NCI-H187 treated with DMSO at 0.1 percent for 48 hours (cell line): ENCODE measurements at places on chromosomes 5 and 9.

DNA sequence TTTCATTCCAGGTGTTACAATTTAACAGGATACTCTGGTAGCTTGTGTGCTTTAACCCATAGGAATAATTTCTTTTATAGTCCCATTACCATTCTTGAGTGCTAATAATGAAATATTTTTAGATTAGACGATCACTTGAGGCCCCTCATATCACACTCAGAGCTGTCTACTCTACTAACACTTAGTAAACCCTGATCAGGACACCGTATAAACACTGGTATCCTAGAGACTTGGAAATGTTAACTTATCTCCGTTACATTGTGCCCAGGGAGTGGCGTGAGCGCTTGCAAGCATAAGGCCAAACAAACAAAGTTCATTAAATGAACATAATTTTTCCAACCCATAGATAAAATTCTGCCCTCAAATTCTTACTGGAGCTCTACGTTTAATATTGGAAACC, 42.2 kb upstream of the RFX3 start:
- no peak for DNase-seq

DNA sequence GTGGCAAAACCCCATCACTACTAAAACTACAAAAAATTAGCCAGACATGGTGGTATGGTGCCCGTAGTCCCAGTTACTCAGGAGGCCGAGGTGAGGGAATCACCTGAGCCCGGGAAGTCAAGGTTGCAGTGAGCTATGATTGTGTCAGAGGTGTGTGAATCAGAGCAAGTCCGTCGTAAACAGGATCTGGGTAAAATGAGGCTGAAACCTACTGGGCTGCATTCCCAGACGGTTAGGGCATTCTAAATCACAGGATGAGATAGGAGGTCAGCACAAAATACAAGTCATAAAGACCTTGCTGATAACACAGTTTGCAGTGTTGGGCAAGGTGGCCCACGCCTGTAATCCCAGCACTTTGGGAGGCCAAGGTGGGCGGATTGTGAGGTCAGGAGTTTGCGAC, 1.9 kb upstream of the CLTB start:
- no peak for DNase-seq

DNA sequence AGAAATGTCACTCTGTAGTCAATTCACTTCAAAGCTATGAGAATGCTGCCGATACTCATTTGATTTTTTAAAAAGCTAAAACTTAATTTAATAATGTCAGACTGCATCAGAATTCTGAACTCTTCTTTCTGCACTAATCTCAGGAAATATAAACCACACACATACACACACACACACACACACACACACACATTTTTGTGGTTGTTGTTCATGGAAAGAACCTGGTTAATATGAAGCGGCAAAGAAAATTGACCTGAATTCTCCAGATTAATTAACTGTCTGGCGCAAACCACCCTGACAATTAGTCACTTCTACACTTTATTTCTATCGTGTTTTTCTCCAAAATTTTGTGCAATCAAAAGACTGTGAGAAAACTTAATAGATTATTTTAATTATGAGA, 740.5 kb downstream of the TLE1 start:
- no peak for DNase-seq

DNA sequence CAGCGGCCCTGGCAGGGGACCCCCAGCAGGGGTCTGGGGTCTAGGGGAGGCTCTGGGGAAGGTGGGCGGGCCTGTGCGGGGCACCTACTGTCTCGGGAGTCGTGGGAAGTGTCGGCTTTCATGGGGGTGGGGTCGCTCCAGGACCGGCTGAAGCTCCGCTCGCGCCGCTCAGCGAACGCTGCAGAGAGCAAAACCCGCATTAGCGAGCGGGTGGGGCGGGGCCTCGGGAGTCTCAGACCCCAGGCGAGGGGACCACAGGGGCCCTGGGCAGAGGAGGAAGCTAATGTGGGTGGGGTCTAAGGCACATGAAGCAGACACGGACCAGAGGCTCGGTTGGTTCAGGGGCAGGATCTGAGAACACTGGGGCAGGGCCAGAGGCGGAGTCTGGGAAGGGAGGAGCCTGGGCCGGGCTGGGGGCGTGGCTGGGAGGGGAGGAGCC, 5.5 kb downstream of the NSMF start:
- no peak for DNase-seq

DNA sequence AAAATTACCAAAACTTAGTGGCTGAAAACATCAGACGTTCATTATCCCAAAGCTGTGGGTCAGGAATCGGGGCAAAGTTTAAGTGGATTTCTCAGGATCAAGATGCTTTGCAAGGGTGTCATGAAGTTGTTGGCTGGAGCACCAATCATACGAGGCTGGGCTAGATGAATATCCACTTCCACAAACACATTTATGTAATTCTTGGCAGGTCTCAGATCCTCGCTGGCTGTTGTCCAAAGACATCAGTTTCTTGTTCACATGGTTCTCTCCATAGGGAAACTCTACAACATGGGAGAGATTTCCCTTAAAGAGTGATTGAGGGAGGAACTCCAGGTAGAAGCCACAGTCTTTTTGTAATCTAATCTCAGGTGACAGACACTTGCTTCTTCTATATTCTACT, 20.2 kb upstream of the CCDC192 start:
- DNase-seq = no peak

DNA sequence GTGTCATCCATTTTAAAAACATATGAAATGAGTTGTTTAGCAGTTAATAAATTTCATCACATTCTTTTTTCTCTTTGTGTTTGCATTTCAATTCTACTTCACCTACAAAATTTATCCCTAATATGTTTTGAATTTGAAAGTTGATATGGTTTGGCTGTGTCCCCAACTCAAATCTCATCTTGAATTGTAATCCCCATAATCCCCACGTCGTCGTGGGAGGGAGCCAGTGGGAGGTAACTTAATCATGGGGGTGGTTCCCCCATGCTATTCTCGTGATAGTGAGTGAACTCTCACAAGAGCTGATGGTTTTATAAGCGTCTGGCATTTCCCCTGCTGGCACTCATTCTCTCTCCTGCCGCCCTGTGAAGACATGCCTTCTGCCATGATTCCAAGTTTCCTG, 200.1 kb downstream of the EPB41L4A start:
- no peak for DNase-seq

GRCh38 chr9:91948597-91949391, 1.2 kb downstream of the ROR2 start:
- DNase-seq = no peak

DNA sequence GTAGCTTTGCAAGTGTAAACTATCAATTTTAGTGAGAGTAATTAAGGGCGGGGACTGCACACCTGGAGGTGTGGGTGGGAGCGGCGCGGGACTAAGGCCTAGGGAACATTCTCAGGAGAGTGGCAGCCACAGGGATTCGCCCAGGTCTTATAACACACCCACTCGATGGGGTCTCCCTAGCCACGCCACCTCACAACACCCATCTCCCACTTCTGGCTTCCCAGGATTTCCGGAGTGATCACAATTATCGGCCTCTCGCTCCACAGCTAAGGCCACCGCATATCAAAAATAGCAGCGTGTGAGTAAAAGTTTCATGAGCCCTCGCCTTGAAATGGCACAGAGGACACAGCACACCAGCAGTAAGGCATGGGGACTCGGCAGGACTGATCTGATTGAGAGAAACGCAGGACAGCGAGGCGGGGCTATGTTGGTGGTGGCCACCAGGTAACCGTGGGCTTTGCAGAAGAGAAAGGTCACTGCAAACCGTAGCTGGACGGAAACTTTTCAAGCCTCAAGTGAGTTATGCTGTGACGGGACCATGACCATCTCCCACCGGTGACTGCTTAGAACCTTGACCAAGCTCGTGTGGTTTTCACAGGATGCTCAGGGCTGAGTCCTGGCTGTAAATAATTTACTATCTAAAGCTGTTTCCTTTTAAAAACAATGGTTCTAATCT, 1.1 kb upstream of the LPAR1 start:
- no peak for DNase-seq
